ENCODE measurements at places on chromosomes 6 and 20.

DNA sequence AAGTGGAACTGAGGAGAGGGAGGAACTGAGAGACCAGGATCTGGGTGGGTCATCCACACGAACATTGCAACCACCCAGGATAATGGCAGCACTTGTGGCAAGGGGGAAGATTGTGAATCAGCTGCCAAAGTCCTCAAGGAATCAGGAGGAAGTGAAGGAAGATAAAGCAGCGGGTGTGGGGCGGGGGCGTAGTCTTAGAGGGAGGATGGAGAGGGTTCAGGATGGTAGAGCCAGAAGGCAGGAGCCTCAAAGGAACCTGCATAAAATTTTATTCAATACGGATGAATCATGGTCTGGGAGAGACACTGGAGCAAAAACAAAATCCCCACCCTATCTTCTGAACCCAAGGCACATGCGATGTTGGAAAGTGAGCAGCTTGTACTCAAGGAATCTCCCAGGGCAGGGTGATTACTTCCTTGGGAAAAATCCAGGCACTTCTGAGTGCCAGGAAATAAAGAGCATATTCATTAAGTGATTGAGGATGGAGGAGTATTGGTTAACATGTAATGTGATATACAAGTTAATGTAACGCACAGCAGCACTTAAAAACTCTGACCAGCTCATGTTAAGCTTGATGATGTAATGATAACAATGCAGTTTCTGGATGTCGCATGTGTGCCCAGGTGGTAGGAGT is 82.0 kb upstream of the B3GAT2 start:
- DNase-seq, result no peak

DNA sequence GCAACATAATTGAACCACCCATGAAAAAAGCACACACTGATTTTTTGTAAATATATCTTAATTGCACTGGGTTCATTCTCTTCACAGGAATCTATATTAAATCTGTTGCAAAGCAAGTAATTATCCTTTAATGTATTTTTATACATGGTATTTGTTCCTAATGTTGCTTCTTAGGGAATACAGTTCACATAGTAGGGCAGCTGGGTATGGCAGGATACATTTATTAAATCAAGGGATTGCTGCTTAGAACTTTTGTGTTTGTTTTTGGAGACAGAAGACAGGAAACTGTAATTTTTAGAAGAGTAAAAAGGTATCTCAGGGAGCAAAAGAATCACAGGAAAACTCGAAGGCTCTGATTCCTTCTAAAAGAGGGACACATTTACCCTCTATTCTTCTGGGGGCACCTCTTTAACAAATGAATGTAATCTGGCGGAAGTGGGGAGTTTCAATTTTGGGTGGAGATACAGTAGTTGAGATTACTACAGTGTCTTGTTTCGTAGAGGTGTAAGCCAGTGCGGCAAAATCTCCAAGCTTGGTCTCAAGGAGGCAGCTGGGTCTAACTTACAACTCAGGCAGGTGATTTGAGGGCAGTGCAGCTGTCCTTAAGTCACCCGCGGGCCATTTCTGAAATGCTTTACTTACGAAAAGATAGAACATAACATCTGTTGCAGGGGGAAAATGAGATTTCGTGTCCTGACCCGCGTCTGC is 812 bp upstream of the SMIM13 start:
- no peak for DNase-seq

GRCh38 chr6:119493980-119494379 is 144.4 kb upstream of the MAN1A1 start:
- no peak for DNase-seq

- no peak for DNase-seq
These were observed 24.9 kb downstream of the COL21A1 start for GRCh38 chr6:56222499-56222898.

DNA sequence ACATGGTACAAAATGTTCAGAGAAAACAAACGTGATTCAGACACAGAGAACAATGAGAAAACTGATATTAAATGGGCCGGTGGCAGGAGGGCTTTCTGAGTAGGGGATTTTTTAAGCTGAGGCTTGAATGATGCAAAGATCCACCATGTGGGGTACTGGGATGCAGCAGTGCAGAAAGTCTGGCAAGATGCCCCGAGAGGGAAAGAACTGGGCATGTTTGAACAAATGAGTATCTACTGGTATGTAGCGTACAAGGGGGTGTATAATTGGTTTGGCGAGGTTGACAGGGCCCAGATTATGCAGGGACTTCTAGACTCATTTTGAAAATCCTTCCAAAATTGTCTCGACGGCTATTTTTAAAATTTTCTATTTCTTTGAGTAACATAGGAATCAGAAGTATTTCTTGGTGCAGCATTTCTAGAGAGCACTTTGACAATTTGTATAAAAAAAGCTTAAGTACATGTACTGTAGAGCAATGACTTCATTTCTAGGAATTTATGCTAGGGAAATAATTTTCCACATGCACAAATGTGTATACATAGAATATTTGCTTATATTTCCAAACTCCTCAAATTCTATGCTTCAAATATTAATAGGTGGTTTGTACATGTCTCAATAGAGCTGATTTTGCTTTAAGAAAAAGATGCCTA is 119.6 kb upstream of the DOK5 start:
- DNase-seq, result no peak

- DNase-seq, result no peak
These were observed 92.7 kb downstream of the EDN3 start for GRCh38 chr20:59393142-59393541.

- DNase-seq, result no peak
These were observed 886.6 kb upstream of the ADGRB3 start for GRCh38 chr6:67748521-67748920.

DNA sequence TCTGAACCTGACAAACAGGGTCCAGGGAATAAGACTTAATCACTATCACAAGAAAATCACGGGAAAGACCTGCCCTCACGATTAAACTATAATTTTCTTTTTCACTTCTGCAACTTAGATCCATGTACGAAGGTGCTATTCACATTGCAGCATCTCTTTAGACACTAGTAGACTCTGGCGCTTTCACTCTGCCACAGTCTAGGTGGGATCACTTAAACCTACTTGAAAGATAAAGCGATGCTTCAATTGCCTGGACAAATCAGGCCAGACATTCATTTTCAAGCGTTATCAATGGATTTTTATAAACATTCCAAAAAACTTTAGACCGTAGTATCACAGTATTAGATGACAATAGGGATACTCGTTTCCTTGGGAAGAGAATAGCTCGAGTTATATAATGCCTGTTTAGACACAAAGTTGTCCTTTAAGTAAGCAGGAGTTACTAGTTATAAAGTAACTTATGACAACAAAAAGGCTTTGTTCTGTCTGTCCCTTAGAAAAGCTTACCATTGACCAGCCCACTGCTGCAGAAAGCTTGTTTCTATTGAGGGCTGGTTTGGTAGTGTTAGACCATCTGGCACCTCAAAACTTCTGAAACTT is 367.3 kb downstream of the UTRN start:
- DNase-seq, result no peak

- DNase-seq, result peak; percentile 29
These were observed 1.2 kb downstream of the DDR1 start for GRCh38 chr6:30885481-30885998.

- DNase-seq, result no peak
These were observed 22.9 kb upstream of the CD83 start for GRCh38 chr6:14094721-14095120.

DNA sequence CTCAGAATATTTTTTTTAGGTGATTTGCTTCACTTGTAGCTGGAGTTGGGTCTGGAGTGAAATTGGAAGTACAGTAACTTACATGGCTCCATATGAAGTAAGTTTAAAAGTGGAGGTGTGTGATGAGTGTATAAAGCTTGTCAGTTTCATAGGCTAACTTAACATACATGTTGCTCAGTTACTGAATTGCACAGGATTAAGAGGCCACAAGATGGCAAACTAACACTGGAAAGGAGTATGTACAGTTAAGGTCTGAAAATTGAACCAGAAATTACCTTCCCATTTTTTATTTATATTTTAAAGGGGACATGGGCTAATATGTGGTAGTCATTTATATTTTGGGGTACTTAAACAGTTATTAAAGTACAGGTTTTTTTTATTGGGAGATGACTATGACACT is 45.3 kb upstream of the SMIM8 start:
- DNase-seq, result peak; percentile 53

- peak; percentile 36 for DNase-seq
These were observed 244.1 kb upstream of the QKI start for GRCh38 chr6:163170294-163170883.

- no peak for DNase-seq
These were observed 36.0 kb upstream of the IRF4 start for GRCh38 chr6:355373-356208.

DNA sequence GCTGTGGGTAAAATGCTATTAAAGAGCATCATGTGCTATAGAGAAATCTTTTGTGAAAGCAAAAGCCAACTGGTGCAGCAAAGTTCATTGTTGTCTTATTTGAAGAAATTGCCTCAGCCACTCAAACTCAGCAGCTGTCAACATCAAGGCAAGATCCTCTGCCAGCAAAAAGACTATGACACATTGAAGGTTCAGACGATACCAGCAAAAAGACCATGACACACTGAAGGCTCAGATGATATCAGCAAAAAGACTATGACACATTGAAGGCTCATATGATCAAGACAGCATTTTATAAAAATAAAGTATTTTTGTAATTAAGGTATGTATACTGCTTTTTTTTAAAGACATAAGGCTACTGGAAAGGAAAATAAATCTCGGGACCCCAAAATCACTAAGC is 118.4 kb upstream of the RUNX2 start:
- DNase-seq, result peak; percentile 65

- DNase-seq, result no peak
These were observed 42.2 kb upstream of the TNFAIP3 start for GRCh38 chr6:137824896-137825295.

- peak; percentile 56 for DNase-seq
These were observed 23.0 kb upstream of the IL17A start for GRCh38 chr6:52162940-52163908.

- no peak for DNase-seq
These were observed 93.6 kb downstream of the ARMC2 start for GRCh38 chr6:108941859-108942258.

- no peak for DNase-seq
These were observed 134.3 kb downstream of the ANKRD60 start for GRCh38 chr20:58094160-58094559.

- peak; percentile 98 for DNase-seq
These were observed 2.5 kb upstream of the TMEM244 start for GRCh38 chr6:129863664-129864063.

DNA sequence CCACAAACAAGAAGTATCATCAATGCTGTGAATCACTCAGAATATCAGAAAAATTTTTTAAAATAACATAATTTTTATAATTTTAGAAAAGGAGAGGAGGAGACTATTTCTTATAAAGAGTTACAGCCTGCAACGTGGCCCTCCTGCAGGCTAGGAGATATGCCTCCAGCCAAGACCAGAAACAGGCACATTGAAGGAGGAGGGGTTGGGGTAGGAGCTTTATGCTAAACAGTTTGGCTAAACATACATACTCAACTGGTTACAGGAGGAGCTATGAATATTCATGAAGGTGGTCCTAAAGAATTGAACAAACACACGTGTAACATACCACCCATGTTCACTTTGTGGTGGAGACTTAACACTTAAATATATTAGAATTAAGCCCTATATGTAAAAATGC is 14.2 kb upstream of the LCA5 start:
- DNase-seq, result no peak

DNA sequence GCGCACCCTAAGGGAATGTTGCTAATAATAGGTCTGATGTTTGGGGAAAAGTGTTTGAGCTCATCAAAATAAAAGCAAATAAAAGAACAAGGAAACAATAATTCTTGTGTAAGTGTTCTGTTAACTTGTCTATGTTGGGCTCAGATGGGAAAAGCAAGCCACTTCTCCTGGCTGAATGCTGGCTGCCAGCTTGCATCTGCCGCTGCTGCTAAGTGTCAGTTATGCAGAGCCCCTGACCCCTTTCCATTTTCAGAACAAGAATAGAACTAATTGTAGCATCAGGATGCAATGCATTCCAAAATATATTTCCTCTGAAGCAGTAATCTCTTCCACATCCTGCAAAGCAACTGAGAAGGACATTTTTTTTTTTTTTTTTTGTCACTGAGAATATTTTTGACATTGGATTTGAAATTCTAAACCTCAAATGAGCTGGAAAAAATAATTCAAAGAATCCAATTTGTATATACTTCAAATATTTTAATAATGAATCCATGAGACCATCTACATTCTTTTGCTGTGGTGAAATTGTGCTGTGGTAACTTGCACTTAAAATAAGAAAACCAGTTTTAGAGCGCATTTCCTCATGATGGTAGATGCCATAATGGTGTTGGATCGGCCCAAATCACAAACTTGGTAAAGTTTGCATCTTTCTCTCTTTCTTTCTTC is 43.9 kb upstream of the DEK start:
- peak; percentile 83 for DNase-seq

GRCh38 chr6:15578716-15579391 is 84.0 kb downstream of the DTNBP1 start:
- DNase-seq, result no peak

DNA sequence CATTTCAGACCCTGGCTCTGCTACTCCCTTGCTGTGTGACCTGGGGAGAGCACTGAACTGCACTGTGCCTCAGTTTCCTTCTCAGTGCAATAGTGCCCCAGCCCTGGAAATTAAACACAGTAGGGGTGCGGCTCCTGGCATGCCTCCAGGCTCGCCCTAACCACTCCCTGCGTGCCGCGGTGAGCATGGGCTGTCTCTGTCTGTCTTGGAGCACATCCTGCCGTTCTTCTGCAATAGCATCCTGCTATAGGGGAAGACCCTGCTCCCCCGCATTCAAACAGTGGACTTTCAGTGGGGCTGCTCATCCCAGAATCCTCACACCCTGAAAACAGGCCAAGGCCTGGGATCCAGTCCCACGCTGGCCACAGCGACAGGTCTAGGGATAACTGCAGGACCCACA is 129.5 kb downstream of the FOXC1 start:
- no peak for DNase-seq

DNA sequence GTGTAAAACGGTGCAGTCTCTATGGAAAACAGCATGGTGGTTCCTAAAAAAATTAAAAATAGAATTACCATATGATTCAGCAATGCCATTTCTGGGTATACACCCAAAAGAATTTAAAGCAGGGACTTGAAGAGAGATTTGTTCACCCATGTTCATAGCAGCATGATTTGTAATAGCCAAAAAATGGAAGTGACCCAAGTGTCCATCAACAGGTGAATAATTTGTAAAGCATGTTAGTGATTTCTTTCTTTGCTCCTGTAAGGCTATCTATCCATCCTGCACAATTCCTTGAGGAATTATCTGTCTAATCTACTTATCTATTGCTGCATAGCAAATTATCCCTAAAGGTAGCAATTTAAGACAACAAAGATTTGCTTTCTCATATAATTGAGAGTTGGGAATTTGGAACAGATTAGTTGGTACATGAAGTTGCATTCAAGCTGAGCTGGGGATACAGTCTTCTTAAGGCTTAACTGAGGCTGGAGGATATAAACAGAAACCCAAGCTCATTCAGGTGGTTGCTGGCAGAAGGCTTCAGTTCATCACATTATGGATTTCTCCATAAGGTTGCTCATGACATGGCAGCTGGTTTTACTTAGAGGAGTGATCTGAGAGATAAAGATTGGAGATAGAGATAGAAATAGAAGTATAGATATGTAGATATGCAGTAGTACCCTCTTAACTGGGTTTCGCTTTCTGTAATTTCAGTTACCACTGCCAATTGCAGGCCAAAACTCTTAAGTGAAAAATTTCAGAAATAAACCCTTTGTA is 62.0 kb downstream of the IL22RA2 start:
- no peak for DNase-seq

GRCh38 chr20:10338426-10339180 is 95.4 kb downstream of the MKKS start:
- no peak for DNase-seq

All from ELR (cell line).